Stimulated activated CD8-positive, alpha-beta memory T cell treated with anti-CD3 and anti-CD28 coated beads, Interleukin-7, amount 100 ng/mL, for 1 hour (primary cell): ENCODE measurements at places on chromosomes 7 and 10.

DNA sequence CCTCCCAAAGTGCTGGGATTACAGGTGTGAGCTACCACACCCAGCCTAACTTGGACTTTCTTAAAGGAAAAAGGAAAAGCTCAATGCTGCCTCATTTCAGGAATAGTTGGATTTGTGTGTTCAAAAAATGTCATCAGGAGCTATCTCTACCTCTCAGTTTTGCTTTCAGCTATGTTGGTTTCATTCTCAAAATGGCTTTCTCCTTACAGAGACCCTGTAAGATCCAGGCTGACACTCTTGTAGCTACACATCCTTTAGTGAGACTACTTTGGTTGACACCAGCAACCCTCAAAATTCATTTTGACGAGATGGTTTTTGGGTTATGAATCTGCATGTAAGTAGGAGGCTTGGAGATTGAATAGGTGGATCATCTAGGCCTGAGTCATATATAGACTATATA is 269.7 kb upstream of the SORCS1 start:
- no peak for DNase-seq

DNA sequence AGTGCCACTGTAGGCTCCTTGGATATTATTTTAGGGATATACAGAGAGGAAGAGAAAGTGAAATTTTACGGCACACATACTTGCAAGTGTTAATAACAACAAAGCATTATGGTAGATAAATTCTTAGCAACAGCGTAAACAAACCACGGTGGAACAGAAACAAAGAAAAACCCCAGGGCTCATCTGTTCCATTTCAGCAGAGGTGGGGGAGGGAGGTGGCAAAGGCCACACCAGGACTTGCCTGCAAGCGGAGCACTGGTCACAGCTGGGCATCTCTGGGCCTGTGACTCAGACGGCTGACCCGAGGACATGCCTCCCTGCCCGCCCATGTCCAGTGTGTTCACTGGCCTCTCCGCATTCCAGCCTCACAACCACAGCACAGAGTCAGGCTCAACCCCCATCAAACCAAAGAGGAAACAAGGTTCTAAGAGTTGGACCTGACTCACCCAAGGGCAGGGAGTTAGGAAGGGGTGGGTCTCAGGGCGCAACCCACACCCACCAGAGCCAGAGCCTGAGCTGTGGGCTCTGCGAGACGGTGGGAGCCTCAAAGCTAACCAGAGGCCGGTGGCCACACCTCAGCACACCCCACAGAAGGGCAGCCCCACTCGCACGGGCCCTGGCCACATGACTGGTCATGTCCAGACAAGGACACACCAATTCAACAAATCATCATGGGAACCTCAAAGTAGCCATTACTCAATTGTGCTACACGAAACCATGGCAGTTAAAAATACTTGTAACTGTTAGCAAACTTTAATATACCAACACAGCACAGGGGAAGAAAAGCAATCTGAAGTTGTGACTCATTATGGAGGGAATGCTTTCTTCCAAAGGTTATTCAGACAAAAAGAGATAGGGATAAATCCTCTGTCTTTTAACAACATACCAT is 10.7 kb downstream of the ESYT2 start:
- peak; percentile 49 for DNase-seq

- no peak for DNase-seq
These were observed 70.5 kb downstream of the COPG2 start for GRCh38 chr7:130598056-130598455.

- DNase-seq, result no peak
These were observed 233.9 kb downstream of the RPS24 start for GRCh38 chr10:78267598-78267997.

DNA sequence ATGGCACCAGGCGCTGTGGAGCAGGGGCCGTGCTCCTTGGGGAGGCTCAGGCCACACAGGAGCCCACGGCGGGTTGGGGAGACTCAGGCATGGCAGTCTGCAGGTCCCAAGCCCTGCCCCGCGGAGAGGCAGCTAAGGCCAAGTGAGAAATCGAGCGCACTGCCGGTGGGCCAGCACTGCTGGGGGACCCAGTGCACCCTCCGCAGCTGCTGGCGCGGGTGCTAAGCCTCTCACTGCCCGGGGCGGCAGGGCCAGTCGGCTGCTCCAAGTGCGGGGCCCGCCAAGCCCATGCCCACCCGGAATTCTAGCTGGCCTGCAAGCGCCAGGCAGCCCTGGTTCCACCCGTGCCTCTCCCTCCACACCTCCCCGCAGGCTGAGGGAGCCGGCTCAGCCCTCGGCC is 57.1 kb downstream of the COL28A1 start:
- no peak for DNase-seq

DNA sequence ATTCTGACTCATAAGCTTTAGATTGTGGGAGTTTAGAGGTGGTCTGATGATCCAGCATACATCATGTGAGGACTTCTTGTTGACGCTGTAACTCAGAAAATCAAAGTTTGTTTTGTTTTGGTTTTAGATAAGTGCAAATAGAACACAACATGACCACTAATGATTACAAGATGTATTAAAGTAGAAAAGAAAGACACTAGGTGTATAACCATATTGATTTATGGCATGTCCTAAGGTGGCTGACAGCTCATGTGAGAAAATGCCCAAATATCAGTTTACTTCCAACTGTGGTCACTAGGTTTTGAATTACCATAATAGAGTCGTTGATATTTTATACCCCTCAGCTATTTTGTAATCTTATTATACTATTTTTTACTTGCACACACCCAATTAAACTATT is 1131.4 kb upstream of the PHF14 start:
- no peak for DNase-seq

GRCh38 chr10:125840955-125841354 is 17.6 kb downstream of the BCCIP start:
- DNase-seq, result no peak

DNA sequence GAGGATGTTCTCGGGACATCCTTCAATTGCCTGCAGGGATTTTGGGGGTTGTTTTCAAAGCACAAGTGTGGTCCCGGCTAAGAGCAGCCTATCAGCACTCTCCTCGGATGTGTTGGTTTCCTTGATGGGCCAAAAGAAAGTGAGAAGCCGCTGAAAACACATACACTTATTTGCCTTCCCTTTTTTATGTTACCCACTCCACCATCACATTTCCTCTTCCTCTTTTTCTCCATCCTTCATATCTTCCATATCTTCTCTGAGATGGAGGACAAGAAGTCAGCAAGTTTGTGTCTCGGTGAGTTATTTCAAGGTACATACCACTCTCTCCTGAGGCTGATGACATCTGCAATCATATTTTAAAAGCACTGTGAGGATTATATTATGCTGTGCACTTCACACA is 64.0 kb downstream of the ZNF33B start:
- DNase-seq, result no peak

DNA sequence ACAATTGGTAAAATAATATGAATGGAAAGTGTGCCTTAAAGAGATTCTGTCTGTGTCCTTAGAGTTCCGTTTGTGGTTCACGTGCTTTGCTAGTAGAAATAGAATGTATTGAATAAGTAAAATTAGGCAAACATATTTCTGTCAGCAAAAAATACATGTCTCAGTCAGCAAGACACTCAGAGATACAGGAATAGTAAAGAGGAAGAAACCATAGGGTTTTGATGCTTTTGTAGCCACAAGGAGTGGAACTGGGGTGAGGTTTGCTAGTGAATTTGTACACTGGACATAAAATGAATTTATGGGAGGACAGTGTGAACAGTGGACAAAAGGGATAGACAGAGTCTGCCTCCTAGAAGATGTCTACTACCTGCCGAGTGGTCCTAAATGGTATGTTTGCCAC is 289.2 kb upstream of the NRP1 start:
- DNase-seq, result no peak

DNA sequence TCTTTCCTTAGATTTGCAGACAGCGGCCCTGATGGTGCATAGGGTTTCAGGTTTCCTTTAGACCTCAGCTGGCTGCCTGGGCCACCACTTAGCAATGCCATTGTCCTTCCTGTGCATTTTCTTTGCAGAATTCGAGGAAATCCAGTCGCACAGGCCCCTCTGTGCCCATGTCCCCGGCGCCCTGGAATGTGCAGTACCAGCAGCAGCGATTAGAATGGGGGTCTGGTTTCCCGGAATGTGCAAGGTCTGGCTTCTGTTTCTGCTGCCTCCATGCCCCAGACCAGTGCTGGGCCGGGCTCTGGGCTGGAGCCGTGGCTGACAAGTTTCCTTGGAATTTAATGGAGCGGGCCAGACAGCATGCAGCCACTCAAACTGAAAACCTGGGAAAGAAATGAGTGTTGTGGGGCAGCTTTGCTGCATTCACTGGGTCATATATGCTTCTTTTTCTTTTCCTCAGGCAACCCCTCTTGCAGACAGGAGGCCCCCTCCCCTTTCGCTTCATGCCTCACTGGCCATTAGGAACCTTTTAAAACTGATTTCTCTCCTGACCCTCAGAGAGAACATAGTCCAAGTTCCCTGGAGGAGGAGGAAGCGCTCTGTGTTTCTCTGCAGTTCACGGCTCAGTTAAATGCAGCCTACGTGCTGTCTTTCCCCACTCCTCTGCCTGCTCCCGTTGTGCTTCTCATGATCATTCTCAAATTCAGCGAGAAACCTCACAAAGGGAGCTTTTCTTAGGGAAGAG is 14.4 kb downstream of the HTRA1 start:
- DNase-seq, result no peak

DNA sequence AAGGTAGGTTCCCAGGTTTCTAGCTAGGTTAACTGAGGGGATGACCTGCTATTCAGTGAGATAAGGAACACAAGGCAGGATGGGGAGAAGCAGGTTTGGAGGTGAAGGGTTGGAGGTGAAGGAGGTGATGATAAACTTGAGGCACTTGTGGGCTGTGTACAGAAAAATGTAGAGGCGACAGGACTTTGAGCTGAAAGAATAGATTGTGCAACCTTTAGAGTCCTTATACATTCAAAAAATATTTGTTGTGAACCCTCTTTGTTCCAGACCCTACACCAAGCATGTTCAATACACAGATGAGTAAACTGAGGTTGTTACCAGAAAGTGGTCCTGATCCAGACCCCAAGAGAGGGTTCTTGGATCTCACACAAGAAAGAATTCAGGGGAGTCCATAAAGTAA is 45.4 kb upstream of the LRGUK start:
- DNase-seq, result no peak

GRCh38 chr7:129169171-129169671 is 19.2 kb upstream of the SMO start:
- DNase-seq, result no peak

GRCh38 chr7:145488816-145489215 is 627.8 kb upstream of the CNTNAP2 start:
- no peak for DNase-seq

GRCh38 chr10:89414879-89415821 is 782 bp downstream of the IFIT5 start:
- no peak for DNase-seq

DNA sequence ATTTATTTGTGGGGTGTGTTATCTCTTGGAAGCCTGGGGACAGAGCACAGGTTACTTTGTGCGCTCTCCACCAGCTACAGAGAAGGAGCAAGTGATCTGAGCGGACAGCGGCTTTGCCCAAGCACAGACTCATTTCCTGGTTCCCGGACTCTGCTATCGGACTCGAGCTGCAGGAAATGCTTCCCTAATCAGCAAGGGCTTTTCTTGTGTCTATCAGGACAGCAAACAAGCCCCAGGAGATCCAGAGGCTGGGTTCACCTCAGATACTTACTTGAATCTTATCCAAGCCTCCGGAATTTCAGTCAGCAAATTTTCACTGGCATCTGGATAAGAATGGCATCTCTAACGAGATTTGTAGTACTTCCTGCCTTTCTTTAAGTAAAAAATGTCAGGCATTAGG is 27.8 kb downstream of the MRC1 start:
- no peak for DNase-seq
